ENCODE measurements at places on chromosomes 6 and 20. TPM values are rescaled to one million over a fixed set of nuclear protein-coding genes. Genes with fewer than 3 reads are reported as not detected.

Gene POLR3F
- polyA plus RNA-seq, result 18.2 TPM

Gene ASIP
- not detected for polyA plus RNA-seq

Gene RTF2
- polyA plus RNA-seq, result 119 TPM

Gene SLC52A3
- 3.6 TPM for polyA plus RNA-seq

Gene TSPYL1
- polyA plus RNA-seq, result 105 TPM

Gene SALL4
- polyA plus RNA-seq, result 4.0 TPM

Gene FRK
- polyA plus RNA-seq, result 4.1 TPM

Gene SLA2
- 0.44 TPM for polyA plus RNA-seq

Gene GRM1
- 0.22 TPM for polyA plus RNA-seq

Gene EMILIN3
- 11.1 TPM for polyA plus RNA-seq

Gene SPTLC3
- polyA plus RNA-seq, result 19.0 TPM

Measured in left renal cortex interstitium (tissue), 4 donors.